ENCODE measurements at places on chromosomes 6 and 20.

DNA sequence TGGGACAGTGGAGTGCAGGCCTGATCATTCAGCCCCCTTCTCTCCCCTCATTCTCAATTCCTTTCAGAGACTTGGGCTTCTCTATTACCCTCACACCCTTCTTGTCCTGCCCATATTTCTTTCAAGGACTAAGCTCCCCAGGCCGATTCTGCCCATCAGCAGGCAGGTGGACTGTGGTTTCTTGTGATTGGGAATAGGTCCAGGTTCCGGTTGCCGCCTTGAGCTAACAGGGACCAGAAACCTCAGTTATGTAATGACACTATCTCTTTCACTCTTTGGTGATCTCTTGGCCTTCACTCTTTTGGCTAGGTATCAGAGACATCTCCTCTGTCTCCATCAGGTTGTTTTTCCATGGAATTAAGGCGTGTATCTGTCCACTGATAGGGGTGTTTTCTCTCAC, 6.5 kb downstream of the MUCL3 start:
- no peak for DNase-seq

GRCh38 chr20:51958099-51959065, 156.1 kb upstream of the SALL4 start:
- no peak for DNase-seq

DNA sequence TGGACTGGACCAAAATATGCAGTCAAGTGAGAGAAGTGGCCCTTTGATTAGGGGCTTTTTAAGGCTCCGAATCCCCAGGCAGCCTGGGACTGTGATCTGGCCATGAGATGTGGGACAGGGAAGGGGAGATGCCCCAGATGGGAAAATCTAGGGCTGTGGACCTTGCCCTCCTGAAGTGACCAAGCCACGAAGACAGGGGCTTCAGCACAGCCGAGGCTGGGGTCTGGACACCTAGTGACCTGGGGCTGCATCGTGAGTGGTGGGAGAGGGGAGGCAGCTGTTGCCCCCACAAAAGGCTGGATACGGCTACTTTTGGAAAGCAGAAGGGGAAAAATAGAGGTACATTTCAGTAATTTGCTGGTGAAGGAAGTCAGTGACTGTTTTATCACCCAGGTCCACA, 139.5 kb upstream of the SLC24A3 start:
- DNase-seq = no peak

DNA sequence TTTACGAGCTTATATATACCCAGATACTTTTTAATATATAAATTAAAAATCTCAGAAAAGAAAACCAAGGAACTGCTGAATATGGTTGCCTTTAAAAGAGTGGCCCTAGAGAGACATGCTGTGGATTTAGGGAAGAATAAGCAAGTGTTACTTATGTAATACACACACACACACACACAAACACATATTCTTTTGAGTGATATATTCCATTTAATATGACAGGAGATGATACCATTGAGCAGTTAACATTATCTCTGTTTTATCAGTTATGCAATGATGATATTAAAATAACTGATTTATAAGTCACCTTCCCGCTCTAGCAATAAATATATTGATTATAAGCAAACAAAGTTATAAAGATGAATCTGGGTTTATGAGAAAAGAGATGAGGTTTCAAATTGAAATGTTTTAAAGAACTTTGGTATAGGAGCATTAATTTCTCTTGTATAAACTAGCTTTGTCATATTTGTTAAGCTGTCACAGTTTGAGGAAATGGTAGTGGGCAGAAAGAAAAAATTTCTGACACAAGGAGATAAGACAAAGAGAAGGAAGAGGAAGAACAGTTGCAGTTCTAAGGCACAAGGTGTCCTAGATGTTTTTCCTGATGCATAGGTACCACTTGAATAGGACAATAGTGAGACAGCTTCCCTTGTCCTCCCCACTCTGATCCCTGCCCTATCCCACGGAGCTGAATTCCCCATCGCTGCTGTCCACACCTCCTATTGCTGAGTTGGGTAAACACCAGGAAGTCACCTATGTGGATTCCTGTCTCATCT, 26.4 kb downstream of the GPX5 start:
- no peak for DNase-seq

GRCh38 chr6:29941471-29941870, 861 bp upstream of the HLA-A start:
- DNase-seq = no peak

GRCh38 chr6:17851001-17851719, 136.3 kb downstream of the KIF13A start:
- DNase-seq = no peak

DNA sequence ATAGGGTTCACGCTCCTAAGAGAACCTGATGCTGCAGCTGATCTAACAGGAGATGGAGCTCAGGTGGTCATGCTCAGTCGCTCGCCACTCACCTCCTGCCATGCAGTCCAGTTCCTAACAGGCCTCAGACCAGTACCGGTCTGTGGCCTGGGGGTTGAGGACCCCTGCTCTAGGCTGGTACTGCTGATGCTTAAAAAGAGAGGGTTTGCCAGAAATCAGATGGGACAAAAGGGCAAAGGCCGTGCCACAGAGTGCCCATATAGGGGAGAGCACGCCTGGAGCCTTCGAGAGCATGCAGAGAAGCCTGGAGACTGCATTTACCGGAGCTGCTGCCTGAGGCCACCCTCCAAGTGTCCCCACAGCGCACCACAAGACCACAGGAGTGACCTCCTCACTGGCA, 75.5 kb downstream of the PTPN1 start:
- DNase-seq = peak; percentile 20

- no peak for DNase-seq
Observed at GRCh38 chr6:70735513-70735912, 67.8 kb downstream of the SMAP1 start.

DNA sequence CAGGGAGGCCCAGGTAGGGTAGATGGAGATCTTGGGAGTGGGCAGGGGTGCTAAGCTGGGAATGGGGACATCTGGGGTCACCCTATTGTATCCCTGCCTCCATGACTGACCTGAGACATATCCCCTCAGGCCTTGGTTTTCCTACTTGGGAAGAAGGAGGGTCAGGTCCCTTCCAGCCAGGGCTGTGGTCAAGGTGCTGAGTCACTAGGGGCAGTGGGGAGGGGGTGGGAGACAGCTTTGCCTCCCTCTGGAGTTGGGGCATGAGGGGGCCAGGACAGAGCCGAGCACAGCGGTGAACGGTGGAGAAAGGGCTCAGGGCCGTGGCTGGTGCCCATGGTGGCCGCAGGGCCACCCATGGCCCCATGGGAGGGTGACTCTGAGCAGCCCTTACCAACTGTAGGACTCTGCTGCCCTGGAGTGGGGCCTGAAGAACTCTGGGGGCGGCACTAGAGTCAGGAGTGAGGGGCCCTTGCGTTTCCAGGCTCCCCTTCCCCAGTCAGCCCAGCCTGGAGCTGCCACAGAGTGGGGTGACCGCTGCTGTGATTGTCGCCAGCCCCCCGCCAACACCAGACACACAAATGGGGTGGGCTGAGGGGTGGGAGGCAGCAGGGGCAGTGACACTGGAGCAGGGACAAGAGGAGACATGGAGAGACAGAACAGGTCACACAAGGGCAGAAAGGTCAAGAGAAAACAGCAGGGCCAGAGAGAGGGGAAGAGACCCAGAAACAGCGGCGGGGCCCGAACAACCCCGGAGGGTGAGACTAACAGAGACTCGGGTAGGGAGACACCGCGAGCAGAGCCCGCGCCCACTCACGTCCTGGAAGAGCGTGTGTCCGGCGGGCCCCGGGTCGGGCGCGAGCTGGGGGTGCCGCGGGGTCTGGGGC, 576 bp downstream of the NECAB3 start:
- no peak for DNase-seq

GRCh38 chr6:39446909-39447308, 124.4 kb upstream of the KCNK16 start:
- no peak for DNase-seq

DNA sequence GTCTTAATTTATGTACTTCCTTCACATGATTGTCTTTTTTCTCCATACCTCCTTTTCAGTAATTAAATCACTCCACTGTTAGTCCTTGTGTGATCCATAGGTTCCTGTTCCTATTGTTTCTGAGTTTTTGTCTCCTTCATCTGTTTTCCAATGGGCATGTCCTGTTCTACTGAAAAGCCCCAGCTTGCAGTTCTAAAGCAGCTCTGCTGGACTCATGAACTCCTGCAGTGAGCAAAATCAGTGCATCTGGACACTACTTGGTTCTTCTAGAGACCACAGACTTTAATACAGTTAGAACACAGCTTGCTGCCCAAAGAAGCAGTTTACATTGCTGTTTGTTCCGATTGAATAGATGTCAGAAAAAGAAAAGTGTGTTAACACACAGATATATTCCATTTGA, 593.3 kb upstream of the HS3ST5 start:
- DNase-seq = no peak

- peak; percentile 29 for DNase-seq
Observed at GRCh38 chr6:83707829-83708545, 914 bp downstream of the SNAP91 start.

DNA sequence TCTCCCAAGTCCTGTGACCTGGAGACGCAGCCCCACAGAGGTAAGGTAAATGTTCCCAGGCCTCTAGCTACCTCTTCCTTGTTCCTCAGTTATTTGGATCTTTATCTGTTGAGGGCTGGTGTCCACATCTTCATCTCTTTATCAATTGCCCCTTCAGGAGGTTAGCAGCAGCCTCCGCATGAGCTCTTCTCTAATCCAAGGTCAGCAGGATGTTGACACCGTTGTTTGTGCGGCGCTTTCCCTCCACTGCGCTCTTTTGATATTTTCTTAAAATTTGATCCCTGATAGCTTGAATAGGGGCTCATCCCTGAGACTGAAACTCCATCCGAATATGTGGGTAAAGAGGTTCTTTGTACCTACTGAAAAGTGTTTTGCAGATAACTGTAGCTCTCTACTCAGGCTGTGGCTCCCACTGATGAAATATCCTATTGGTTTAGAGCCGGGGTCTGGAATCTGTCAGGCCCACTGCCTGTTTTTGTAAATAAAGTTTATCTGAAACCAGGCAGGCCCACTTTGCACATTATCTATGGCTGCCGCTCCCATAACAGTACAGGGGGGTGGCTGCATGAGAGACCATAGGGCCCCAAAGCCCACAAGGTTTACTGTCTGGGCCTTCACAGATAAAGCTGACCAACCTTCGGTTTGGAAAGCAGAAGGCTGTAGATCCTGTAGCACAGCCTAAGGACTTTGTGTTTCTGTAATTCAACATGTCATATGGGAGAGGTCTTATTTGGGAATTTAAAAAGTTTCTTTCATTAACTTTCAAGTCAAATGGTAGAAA, 362.6 kb downstream of the QKI start:
- DNase-seq = no peak

DNA sequence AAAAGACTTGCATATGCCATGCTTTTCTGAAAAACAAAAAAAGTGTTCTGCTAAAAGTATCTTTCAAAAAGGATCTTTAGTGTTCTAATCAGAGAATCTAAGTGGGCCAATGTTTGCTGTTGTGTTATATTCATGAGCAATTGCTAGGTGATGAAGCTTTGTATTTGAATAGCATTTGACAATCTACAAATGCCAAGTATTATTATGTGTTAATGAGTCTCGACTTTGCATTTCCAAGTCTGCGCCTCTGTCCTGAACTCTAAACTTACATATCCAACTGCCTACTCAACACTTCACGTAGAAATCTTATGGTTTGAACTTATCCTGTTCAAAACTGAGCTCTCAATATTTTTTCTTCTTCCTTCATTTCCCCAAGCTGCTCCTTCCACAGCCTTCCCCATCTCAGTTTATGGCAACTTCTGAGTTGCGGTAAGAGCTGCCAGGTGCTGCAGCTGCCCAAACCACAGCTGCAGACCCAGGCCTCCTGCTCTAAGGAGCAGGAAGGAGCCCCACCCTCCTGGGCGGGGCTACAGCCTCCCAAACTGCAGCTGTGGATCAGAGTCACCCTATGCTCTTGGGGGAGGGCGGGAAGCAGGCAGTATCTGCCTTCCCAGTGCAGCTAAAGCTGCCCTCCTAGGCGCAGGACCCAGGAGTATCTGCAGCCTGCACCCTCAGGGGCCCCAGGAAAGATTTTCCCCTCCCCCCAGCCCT, 16.7 kb upstream of the MAK start:
- no peak for DNase-seq

- DNase-seq = no peak
Observed at GRCh38 chr20:17683218-17684076, 1.4 kb upstream of the RRBP1 start.

- no peak for DNase-seq
Observed at GRCh38 chr6:119348096-119348747, 1.3 kb downstream of the MAN1A1 start.

DNA sequence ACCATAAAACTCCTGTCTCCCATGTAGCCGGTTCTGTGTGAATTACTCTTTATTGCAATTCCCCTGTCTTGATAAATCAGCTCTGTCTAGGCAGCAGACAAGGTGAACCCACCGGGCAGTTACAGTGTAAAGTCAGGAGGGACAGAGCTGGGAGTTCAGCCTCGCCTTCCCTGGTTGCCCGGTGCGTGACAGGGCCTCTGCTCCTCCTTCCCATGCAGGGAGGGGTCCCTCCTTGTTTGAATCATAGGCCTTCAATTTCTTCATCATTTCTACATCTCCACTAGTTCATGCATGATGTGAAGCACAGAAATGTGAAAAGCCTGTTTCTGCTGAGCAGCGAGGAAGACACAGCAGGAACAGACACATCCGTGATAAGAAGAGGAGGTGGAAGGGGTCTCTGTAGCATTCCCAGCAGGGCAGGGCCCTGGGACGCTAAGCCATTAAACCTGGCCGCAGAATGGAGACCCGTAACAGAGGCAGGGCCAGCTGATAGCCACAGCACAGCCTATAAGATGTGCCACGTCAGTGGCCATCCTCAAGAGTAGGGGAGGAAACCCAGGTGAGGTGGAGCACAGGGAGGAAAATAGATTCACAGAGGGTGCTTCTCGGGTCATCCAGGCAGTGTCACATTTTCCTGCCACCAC, 106.7 kb upstream of the CST7 start:
- DNase-seq = no peak

DNA sequence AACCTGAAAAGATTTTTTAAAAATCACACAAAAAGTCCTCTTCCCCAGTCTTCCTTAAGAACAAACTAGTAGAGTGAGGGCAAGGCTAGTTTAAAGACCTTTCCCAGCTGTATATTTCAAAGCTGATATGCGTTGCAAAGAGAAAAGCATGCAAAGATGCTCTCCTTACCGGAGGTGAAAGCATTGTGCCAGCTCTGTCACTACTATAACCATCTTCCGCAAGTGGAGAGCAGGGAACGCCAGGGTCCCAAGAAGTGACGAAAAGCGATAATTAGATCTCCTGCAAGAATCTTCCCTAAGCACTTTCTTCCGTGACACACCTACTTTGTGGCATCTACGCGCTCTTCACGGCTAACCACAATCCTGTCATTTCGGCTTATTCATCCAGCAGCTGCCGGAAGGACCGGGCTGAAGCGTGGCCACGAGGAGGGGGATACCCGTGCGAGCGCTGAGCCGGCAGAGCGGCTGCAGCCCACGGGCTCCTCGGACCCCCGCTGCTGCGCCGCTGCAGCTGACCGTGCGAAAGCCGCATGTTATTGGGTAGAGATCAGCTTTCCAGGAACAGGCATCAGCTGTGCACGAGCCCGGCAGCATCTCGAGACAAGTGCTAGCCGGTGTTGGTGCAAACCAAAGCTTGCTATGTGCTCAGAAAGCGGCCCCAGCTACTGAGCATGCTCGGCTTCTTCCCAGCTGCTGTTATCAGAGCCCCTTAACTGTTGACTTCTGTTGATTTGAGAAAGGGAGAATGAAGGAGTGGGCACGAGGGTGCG, 57.2 kb upstream of the ARHGAP18 start:
- DNase-seq = peak; percentile 42
